Liver (tissue), 10 donors: ENCODE measurements at places on chromosomes 1 and 21.

GRCh38 chr1:187985897-187986654 is 1157.3 kb downstream of the PLA2G4A start:
- no peaks in the 10 kb centered on the region for H3K27me3 ChIP-seq
- no peaks in the 10 kb centered on the region for H3K36me3 ChIP-seq
- H3K27ac ChIP-seq: no peak overlapping the region
- no peak overlapping the region for H3K4me3 ChIP-seq
- DNase-seq: no peak

GRCh38 chr1:38121231-38121680 is 74.7 kb upstream of the POU3F1 start:
- H3K36me3 ChIP-seq: no peaks in the 10 kb centered on the region
- no peak overlapping the region for H3K27ac ChIP-seq
- no peaks in the 10 kb centered on the region for H3K27me3 ChIP-seq
- peaks cover 12% of the 10 kb centered on the region for H3K4me1 ChIP-seq

DNA sequence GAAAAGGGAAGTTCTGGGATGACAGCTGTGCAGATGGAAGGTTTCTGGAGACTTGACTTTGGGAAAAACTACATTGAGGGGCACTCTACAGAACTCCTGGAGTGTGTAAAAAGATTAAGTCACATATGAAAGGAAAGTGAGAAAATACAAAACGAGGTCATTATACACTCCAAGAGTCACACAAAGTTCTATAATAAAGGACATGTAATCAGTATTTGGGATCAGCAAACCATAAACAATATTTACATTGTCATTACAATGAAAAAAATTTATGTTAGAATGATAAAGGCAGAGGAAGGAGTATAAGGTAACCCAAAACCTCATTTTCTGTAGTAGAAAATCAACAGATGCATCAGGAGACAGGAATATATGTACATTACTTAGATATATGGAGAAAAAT is 22.8 kb downstream of the NUP133 start:
- H3K4me1 ChIP-seq: no peaks in the 10 kb centered on the region
- H3K4me3 ChIP-seq: no peak overlapping the region
- no peak for DNase-seq
- H3K27ac ChIP-seq: no peak overlapping the region

GRCh38 chr1:229116114-229116513 is 154.8 kb upstream of the RAB4A start:
- no peaks in the 10 kb centered on the region for H3K27me3 ChIP-seq
- H3K4me3 ChIP-seq: no peak overlapping the region
- H3K36me3 ChIP-seq: no peaks in the 10 kb centered on the region
- DNase-seq: no peak
- H3K27ac ChIP-seq: no peak overlapping the region
- peaks cover 20% of the 10 kb centered on the region for H3K4me1 ChIP-seq
